ENCODE measurements at places on chromosomes 7 and 10.

DNA sequence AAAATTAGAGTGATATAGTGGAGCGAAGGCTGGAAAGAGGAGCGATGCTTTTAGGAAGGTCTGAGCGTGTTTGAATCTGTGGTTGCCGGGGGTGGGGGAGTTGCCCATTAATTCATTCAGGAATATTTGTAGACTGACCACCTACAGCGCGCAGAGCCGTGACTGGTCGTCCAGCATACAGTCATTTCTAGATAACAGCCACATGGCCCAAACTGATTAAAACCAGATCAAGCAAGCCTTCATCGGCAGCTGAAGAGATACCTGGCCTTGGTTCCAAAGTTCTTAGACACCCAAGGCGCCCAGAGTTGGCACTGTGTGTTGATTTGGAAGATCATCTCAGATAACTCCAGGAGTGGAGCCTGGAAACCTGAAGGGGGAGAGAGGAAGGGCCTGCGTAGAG is 1.7 kb downstream of the PROSER2 start:
- no peak for DNase-seq

DNA sequence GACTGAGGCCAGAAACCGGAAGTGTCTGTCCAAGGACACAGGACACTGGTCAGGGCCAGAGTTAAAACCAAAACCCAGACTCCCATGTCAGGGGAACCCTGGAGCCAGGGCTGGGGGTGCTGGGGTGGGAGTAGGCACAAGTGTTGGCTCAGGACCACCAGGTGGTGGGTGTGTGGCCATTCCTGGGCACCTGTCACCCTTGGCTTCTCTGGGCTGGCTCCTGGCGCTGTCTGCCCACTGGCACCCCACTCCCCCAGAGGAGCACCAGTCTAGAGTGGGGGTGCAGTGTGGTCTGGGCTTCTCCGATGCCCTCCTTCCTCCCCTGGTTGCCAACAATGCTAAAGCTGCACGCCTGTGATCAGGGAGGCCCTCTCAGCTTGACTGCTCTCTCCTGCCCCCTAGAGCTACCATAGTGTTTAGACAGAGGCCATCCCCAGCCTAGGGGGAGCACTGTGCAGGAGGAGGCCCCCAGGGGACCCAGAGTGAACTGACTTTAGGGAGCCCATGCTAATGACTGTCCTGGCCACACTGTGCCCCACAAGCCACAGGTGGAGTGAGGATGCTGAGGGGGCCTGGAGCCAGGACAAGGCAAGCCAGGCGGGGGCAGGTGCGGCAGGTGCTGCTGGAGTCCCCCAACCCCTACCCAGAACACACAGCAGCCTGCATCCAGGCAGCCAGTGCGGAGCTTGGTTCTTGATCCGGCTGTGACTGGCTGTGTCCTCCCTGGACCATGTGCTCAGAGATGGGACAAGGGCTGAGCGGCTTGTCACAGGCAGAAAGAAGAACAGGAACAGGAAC is 11.0 kb downstream of the RASGEF1A start:
- no peak for DNase-seq

- DNase-seq: no peak
These were observed 180.0 kb downstream of the HDAC9 start for GRCh38 chr7:18675579-18675978.

GRCh38 chr10:132192991-132193665 is 6.4 kb downstream of the DPYSL4 start:
- DNase-seq: no peak

DNA sequence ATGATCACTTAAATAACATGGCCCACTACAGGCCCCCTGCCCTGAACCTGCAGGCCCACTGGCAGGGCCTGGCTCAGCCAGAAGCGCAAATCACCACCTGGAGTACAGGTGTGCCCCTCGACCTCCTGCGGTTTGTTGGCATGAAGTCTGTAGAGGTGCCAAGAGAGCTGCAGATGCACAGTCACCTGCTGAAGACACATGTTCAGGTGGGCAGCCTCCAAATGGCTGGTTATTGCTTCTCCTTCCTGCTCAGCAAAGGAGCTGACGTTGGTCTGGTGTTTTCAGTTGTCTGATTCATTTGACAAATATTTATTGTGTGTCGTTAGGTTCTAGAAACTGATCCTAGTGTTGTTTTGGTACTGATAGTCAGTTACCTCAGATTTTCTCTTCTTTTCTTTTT is 29.0 kb downstream of the DHTKD1 start:
- no peak for DNase-seq

Measured in activated T-cell treated with anti-CD3 and anti-CD28 coated beads for 1 hour (primary cell).